ENCODE measurements at places on chromosomes 3 and 15.

DNA sequence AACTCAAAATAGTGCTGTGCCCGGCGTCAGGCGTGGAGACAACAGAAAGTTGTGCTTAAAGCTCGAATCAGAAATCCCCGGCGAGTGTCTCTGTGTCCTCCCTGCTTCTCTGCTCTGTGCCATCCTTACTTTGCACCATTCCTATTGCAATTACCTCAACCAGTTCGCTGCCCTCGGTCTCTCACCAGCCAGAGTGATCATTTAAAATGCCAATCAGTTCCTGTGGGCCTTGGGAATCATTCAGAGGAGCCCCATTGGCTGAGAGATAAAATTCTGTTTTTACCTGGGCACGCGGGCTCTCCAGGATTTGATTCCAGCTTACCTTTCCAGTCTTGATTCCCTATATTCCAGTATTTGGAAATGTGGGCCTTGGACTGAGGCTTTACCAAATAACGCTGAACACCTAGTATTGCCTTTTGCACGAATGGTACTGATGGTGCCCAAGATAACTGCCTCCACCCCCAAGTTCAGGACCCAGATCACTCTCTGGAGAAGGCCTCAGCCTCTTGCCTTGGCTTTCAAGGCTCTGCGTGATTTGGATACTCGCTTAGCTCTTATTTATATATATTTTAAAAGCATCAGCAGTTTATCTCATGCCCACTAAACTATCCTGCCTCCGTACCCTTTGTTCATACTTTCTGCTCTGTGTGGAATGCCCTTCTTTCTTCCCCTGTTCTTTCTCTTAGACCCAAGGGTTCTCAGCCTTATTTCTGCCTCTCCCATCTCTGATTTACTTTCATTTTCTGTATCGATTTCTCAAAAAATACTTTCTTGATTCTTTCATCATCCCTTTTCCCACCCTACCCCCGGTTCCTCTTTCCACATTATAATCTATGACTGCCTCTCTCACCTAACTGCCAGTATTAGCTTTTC, 863 bp downstream of the PSMA4 start:
- DNase-seq, result no peak

- no peak for DNase-seq
Observed at GRCh38 chr3:115624029-115624741, 875 bp downstream of the GAP43 start.

GRCh38 chr15:34837246-34838016, 42.1 kb upstream of the ACTC1 start:
- no peak for DNase-seq

DNA sequence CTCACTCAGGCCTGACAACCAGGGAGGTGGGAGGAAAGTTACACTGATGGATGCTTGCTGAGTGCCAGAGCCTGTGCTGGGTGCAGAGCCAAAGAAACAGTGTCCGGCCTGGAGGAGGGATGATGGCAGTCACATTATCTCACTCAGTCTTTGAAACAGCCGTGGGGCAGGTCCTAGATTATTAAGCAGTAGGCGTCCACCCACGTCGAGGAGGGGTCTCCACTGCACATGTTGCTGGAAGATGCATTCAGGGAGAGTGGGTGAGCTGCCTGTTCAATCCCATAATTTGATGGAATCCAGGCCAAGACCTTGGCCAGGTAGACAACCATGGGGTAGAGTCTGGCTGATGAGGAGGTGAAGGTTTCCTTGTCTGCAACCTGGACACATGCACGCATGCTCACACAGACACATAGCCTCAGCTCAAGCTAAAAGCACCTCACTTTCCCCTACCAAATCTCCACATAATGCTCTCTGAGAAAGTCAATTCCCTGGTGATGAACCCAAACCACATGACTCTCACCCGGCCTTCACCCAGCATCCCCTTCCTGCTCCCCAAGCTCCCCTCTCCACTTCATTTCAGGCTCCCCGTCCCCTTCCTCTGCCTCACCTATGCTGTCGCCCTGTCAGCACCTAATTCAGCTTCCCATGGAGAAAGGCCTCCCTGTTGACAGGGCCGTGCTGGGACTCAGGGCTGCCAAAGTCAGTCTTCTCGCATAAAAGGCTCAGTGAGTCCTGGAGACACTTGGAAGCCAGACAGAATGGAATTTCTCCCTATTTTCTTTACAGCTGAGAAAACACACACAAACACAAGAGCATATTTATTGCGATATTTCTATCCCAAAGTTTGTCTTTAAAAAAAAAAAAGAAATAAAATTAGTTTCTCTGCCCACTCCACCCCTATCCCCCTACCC, 29.8 kb downstream of the ACAN start:
- DNase-seq, result no peak

GRCh38 chr3:25427942-25428788, at the start of gene RARB:
TSS of gene RARB (plus strand) at chr3:25428263. CDS start at chr3:25428732, 469 bp downstream.
- DNase-seq, result no peak

- DNase-seq, result no peak
Observed at GRCh38 chr15:100759106-100759505, 120.5 kb upstream of the ALDH1A3 start.
